Omental fat pad (tissue), 4 donors: ENCODE measurements at places on chromosomes 1 and 21.

DNA sequence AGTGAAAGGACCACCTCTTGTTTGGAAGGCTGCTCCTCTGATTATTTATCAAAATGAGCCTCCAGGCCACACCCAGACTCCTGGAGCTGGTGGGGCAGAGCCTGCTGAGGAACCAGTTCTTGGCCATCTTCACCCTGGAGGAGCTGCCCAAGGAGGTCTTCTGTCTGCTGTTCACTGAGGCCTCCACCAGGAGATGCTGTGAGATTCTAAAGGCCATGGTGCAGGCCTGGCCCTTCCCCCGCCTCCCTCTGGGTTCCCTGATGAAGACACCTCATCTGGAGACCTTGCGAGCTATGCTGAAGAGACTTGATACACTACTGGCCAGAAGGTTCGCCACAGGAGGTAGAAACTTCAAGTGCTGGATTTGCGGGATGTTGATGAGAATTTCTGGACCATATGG, 61.7 kb upstream of the GJA8 start:
- no peak for DNase-seq

DNA sequence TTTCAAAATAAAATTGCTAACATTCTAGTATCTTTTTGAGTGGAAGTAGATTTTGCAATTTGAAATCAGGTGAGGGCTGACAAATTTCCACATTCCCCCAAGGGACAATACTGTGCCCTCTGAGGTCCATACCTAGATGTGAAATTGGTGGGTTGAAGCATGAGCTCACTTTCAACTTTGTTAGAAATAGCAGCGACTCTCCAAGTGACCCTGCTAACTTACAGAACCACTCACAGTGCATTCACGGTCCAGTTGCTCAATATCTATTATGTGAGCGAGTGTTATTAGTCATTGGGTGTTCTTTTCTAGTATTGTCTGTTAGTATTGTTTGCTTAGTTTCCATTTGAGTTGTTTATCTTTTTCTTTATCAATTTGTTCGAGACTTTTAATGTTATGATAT, 53.6 kb upstream of the ASB17 start:
- no peak for DNase-seq

DNA sequence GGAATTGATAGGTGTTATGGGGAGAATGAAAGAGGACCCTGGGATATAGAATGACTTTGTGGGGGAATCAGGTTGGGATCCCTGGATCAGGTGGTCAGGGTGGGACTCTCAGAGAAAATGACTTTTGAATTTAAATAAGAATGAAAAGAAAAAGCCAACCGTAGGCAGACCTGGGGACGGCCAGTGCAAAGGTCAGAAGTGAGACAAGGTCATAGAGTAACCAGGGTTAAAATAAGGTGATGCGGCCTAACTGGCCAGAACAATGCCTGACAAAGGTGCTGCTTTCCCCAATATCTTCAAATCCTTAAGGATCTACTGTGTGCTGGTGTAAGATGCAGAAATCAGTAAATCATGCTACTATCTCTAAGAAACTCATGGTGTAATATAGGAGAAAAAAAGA, 238.4 kb upstream of the JUN start:
- DNase-seq, result no peak

DNA sequence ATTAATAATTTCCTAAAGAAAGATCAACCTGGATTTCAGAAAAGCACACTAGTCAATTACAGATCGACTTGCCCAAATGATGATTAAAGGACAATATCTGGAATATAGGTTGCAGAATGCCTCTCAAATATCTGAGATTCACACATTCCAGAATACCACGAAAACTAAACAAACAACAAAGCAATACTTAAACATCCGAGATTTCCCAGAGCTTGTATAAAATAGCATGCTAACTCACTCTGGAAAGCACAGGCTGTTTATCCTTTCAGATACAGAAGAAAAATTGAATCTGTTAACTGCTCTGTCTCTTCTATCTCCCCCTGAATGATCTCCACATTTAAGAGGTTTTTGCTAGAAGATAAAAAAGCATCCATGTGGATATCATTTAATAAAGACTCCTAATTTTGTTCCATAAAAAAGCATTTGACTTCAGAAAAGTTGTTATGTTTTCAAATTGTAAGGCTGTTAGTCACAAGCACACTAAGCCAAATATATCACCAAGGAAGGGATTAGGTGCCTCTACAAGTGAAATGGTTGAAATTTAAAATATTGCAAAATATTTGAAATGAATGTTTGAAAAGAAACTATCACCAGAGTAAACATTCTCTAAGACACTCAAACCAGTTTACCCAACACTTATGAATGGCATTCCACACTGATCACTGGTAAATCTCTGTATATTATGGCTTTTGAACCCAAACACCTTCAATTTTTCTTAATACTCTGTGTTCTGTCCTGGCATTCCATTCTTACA, 865.1 kb upstream of the ADAMTS5 start:
- no peak for DNase-seq

- no peak for DNase-seq
These were observed 777 bp downstream of the AZIN2 start for GRCh38 chr1:33081554-33082305.

DNA sequence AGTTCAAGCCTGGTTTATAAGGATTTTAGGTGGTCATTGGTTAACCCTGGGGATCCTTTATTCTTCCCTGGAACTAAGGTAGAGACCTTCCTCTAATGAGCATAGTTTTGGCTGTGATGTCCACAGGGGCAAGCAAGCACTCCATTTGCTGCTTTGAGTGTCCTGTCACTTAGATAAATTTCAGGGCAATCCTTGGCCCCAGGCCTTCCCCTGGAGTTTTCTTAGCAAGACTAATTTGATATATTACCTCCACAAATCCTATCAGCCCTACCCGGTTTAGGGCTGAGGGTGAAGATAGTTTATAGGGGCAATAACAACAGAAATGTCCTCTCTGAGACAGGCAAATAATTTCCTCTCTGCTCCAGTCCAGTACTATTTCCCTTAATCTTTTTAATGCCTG, 166.6 kb downstream of the CYYR1 start:
- no peak for DNase-seq
